ENCODE measurements at places on chromosomes 16 and 17.
A peak's percentile ranks its signal among the peaks of the same experiment; 100 is the strongest.

GRCh38 chr16:48905632-48906505, 295.9 kb upstream of the N4BP1 start:
- no peak for DNase-seq

DNA sequence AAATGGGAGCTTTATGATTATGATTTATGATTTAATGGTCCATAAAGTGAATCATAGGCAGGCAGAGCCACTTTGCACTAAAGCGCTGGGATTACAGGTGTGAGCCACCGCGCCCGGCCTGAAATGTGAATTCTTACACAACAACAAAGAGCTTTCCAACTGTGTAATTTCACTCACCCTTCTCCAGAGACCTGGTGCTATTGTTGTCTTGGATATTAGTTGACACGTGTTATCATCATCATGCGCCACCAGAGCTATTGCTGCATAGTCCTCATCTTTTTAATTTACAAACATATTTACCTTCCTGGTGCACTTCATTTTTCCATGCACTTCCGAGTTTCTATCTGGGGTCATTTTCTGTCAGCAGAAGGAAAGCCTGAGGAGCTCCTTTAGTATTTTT, 4.8 kb upstream of the UTS2R start:
- no peak for DNase-seq

GRCh38 chr16:67951485-67951884, 7.6 kb upstream of the LCAT start:
- no peak for DNase-seq

GRCh38 chr17:45036691-45037090, 14.7 kb downstream of the DCAKD start:
- no peak for DNase-seq

DNA sequence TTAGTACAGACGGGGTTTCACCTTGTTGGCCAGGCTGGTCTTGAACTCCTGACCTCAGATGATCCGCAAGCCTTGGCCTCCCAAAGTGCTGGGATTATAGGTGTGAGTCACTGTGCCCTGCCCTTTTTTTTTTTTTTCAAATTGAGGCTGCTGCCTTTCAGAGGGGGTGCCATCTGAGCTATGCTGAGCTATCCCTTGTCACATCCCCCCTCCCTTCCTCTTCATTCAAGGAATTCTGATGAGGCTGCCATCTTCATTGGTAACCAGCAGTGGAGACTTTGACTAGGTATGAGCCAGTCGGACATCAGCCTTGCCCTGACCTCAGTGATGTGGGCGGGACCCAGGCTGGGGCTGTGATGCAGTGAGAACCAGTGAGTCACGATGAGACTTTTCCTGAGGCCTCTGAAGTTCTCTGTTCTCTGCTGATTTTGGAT, 24.4 kb upstream of the GPT2 start:
- DNase-seq = no peak

- DNase-seq = no peak
These were observed 55.3 kb upstream of the MTSS2 start for GRCh38 chr16:70740914-70741782.

DNA sequence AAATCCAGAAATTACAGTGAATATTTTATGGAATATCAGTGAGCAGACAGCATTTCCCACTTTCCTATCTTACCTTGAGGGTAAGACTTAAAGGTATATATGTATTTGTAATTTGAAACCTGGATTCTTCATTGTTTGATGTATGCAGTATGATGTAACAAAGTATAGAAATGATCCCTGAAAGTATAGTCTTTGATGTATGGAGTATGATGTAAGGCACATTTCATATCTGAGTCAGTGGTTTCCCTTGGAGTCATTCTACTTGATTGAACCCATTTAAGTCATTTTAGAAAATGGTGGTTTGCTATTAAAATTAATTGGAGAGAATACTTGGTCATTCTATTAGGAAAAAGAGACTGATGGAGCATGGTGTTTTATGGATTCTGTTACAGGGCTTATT, 10.1 kb downstream of the AMZ2 start:
- no peak for DNase-seq

DNA sequence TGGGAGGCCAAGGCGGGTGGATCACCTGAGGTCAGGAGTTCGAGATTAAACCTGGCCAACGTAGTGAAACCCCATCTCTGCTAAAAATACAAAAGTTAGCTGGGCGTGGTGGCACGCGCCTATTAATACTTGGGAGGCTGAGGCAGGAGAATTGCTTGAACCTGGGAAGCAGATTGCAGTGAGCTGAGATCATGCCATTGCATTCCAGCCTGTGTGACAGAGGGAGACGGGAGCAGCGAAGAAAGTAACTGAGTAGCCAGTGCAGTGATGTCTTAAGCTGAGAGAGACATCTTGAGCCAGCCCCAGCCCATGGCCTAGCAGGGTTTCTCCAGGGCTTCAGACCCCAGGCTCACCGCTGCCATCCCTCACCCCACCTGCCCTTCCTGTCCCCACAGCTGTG, 9.8 kb upstream of the SMIM5 start:
- DNase-seq = no peak

- DNase-seq = peak; percentile 97
These were observed 140.3 kb downstream of the SLC39A11 start for GRCh38 chr17:72952220-72952619.

- no peak for DNase-seq
These were observed 20.8 kb upstream of the MYO15B start for GRCh38 chr17:75566834-75567233.

GRCh38 chr16:68077866-68078700, 7.1 kb upstream of the NFATC3 start:
- DNase-seq = no peak

DNA sequence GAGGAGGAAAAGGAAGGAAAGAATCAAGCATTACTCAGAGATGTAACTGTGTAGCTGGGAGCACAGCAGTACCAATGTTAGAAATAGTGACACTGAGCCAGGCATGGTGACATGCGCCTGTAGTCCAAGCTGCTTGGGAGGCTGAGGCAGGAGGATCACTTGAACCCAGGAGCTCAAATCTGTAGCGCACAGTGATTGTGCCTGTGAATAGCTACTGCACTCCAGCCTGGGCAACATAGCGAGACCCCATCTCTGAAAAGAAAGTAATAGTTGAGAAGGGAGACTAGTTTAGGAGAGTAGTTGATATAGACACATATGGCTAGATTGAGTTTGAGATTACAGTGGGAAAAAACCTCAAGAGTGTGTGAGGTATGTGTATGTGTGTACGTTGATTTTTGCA, 17.8 kb downstream of the MAP3K3 start:
- DNase-seq = no peak

DNA sequence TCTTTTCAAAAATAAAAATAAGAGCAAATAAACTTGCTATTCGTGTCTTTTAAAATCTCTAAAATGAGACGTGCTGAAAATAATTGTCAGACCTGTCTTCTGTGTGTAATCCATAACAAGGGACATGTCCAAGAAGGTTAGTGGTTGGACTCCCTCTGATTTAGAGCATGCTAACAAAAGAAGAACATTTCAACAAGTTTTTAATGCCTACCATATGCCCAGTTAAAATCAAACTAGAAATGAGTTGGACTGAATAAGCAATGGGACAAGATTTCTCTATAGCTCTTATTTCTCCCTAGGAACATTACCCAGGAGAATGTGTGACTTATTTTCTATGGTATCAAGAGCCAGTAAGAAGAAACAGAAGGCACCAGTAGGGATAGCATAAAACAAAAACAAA, 689.7 kb upstream of the SOX9 start:
- DNase-seq = no peak

GRCh38 chr16:11328172-11329070, 16.8 kb upstream of the RMI2 start:
- no peak for DNase-seq

GRCh38 chr17:32894245-32894644, 17.3 kb upstream of the MYO1D start:
- no peak for DNase-seq

- no peak for DNase-seq
These were observed 74.3 kb upstream of the CRHR1 start for GRCh38 chr17:45709728-45710288.

GRCh38 chr16:46830417-46830901, 521 bp downstream of the C16orf87 start:
- DNase-seq = no peak

DNA sequence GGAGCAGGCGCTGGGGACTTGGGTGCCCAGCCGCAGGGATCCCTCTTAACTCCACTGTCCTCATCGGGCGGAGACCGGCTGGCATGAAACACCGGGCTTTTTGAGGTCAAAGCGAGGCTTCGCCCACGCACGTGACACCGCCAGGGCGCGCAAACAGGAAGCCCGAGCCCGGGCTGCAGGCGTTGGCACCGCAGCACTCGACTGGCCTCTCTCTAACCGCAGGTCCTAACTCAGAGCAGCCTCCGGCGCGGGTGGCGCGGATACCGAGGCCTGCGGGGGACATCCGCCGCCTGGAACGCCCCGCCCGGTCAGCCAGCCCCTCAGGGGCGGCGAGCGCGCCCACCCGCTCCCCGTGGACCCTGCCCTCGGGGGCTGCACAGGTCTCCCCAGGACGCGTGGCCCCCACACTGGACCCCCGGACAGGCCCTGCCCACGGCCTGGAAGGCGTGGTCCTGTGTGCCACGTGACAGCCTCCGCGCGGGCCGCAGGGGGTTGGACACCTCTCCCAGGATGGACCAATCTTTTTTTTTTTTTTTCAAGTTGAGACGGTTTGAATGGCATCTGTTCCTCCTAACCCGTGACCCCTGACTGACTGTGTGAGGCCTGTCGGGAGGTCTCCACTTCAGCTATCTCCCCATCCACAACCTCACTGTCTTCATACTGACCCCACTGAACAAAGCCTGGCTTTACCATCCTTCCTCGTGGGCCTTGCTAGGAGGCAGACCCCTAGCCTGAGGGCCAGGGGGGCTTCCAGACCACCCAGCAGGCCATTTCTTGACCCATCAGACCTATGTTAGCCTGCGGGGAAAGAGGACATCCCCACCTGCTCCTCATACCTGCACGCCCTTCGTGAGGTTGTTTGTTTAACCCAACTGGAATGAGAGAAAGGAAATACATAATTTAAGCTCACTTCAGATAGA, 8.4 kb upstream of the SLC47A2 start:
- DNase-seq = no peak

DNA sequence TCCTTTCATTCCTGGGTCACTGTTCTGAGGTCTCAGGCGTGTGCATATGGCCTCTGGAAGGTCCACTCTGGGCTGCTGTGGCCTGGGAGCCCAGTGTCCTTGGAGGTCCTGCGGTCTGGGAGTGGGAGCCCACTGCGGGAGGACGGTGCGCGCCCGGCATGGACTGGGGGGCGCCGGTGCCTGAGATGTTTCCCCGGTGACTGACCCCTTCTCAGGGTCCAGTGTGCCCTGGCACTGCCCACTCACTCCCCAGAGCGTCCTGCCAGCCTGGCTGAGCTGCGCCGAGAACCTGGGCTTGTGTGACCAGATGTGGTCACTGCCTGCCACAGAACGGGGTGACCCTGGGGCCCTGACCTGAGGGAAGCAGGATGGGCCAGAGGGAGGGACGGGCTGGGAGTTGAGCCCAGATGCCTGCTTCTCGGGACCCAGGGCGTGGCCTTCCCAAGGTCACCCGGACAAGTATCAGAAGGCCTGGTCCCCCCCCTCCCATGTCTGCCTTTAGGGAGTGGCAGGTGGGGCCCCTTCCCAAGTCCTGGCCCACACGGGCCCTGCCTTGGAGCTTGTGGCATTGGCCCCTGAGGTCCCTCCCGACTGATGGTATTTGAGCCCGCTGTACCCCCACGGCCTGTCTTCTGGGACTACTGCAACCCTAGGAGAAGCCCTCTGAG, 1.1 kb upstream of the RHBDL1 start:
- DNase-seq = no peak

DNA sequence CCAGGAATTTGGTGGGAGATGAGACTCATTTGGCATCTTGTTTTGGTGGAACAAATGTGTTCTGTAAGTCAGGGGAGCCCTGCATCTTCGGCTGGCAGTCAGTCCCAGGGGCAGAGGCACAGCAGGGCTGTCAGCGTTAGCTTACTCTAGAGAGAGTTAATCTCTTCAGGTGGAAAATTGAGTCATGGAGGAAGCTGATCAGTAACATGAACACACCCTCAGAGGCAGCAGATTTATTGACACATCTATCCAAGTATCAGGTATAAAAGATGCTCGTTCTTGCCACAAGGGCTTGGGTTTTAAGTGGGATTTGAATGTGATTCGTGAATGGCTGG, 55.2 kb downstream of the EPN2 start:
- DNase-seq = peak; percentile 32

DNA sequence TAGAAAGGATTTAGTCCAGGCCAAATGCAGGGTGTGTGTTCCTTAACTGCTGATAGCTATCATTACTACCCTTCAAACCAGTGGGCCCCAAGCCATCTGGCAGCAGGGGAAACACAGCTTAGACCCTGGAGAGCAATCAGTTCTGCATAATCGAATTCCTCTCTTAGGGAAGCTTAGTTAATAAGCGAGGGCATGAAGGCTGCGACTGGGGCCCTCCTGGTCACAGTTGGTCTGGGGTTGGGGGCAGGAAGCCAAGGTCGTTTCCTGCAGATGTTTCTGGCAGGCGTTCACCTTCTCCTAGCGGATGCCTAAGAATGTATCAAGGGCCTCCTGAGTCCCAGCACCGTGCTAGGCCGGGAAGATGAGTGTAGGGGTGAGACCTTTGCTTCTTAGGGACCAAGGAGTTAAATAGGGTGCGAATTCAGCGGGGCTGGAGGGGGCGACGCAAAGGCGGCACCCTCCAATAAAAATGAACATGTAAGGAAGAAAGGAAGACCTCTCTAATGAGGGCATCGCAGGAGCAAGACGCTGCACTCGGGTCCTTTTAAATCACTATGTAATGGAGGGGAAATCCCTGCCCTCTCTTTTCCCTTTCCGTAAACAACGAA, 16.5 kb upstream of the EEF2K start:
- DNase-seq = peak; percentile 61

DNA sequence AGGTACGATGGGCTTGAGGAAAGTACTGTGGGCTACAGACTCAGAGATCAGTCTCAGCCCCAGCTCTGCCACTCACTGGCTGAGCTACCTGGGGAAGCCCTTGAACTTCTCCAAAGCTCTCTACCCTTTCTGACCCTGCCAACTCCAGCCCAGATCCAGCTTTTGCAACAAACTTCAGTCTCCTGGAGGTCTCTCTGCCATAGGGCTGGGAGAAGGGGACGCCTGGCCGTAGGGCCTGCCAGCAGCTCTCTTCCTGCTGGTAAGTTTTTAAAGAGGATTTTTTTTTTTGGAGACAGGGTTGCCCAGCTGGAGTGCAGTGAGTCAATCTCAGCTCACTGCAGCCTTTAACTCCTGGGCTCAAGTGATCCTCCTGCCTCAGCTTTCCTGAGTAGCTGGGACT, 11.5 kb downstream of the INPP5K start:
- no peak for DNase-seq

- DNase-seq = no peak
These were observed 8.7 kb downstream of the VASN start for GRCh38 chr16:4380119-4381063.

All from NCI-H524 treated with DMSO at 0.1 percent for 48 hours (cell line).